ENCODE measurements at places on chromosomes 4 and X.

- DNase-seq = peak; percentile 69
Measured at GRCh38 chr4:77052352-77052751, 23.4 kb downstream of the CCNI start.

DNA sequence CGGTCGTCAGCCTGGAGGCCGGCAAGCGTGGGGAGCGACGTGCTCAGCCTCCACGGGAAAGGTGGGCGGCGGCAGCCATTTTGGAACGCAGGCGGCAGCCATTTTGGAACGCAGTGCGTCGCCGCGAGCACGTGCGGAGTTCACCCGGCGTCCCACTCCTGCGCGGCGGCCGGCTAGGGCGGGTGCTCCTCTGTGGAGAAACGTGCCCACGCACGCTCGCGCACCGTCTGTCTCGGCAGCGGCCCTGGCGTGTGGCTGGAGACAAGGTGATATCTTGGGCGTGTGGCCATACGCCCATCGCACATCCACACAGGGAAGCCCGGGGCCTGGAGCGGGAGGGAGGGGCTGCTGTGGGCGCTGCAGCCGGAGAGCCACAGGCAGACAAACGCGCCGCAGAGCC lies 21.1 kb downstream of the CPLX1 start:
- DNase-seq = no peak

DNA sequence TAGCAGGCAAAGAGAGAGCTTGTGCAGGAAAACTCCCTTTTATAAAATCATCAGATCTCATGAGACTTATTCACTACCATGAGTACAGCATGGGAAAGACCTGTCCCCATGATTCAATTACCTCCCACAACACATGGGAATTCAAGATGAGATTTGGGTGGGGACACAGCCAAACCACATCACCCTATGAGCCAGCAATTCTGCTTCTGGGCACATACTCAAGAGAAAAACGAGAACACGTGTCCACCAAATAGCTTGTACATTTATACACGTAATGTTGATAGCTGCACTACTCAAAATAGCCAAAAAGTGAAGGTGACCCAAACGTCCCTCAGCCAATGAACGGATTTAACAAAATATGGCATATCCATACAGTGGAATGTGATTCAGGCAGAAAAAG lies 94.5 kb upstream of the DHRSX start:
- no peak for DNase-seq

GRCh38 chrX:20913760-20914159 lies 460.5 kb upstream of the CNKSR2 start:
- DNase-seq = no peak

GRCh38 chr4:105683038-105683437 lies 25.5 kb downstream of the INTS12 start:
- DNase-seq = no peak

- no peak for DNase-seq
Measured at GRCh38 chr4:135144498-135144897, 942.9 kb upstream of the PABPC4L start.

- no peak for DNase-seq
Measured at GRCh38 chr4:180698550-180699195, 1544.5 kb upstream of the TENM3 start.

GRCh38 chr4:146040623-146041022 lies 102.0 kb upstream of the ZNF827 start:
- no peak for DNase-seq

- DNase-seq = no peak
Measured at GRCh38 chrX:2483398-2484060, 17.2 kb downstream of the DHRSX start.

DNA sequence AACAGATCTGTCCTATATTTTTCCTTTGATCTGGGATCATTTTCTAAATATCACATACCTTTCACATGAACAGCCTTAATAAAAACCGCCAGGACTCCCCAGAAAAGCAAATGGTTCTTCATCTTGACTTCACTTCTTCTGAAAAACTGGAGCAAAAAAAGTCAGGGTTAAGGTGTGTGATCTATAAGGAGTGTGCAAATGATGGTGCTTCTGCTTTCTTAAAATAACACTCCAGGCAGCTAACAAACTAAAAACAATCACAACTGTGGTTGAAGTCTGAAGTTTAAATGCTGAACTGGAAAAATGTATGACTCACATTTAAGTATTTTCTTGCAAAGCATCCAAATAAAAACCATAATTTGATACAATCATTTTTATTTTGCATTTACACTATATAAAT lies at the start of gene JCHAIN:
TSS of gene JCHAIN (minus strand) at position 140 of the 400 bp plus-strand sequence. CDS start at position 122, 18 bp downstream.
- DNase-seq = no peak

DNA sequence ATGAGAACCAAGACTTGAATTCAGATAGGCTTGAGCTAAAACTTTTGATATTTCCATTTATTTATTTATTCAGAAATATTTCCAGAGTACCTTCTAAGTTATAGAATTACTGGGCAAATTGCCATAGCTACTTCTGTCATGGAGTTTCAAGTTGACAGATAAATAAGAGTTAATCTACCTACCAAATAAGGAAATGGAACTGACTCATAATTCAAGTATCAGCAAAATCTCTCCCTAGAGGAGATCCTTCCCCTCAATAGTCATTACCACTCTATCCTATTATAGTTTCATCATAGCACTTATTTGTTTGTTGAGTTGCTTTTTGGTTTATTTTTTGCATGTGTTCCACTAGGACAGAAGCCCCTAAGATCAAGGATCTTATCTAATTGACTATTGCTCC lies 48.8 kb upstream of the CCSER1 start:
- no peak for DNase-seq

GRCh38 chr4:147658501-147658900 lies 25.5 kb downstream of the PRMT9 start:
- no peak for DNase-seq

- DNase-seq = no peak
Measured at GRCh38 chr4:65007841-65008439, 598.7 kb upstream of the TECRL start.

GRCh38 chrX:24876530-24877287 lies 139.1 kb downstream of the ARX start:
- no peak for DNase-seq

- no peak for DNase-seq
Measured at GRCh38 chr4:6932475-6932874, 22.8 kb downstream of the TBC1D14 start.

DNA sequence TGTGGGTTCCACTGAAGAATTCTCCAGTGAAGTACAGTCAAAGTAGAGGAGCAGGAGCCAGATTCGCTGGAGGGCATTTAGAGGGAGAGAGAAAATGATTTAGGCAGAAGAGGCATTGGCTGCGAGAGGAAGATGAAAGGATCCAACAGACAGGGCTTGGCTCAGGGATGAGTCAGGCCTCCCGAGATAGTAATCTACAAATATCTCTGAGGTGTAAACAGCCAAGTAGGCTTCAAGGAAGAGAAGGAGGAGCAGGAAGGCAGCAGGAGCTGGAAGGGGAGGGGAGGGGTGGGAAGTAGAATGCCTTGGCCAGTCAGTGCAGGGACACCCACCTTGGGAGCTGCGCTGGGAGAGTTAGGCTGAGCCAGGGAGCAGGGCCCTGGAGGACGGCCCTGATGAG lies 55.5 kb downstream of the PJA1 start:
- no peak for DNase-seq

- DNase-seq = no peak
Measured at GRCh38 chr4:85826060-85826678, 351.2 kb downstream of the ARHGAP24 start.

GRCh38 chrX:19883878-19884277 lies 3.5 kb downstream of the SH3KBP1 start:
- no peak for DNase-seq
